Activated T-cell treated with anti-CD3 and anti-CD28 coated beads for 24 hours (primary cell): ENCODE measurements at places on chromosomes 13 and 19.

- DNase-seq: no peak
These were observed 41.7 kb downstream of the VWA8 start for GRCh38 chr13:41919031-41919740.

DNA sequence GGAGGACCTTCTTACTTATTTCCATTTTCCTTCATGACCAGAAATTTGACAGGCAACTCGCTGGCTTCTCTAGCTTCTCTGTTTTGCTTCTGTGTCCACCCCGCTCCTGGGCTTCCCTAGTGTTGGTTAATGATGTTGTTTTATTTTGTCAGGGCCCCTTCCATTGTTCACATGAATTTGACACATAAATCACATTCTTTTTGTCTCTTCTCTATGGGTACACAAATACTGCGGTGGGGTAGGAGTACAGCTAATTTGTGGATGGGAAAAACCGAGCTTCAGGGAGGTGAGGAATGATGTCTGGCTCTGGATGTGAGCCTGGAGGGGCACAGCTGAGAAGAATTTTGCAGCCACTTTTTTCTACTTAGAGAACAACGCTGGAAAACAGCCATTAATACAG is 199.8 kb downstream of the DNAJC15 start:
- no peak for DNase-seq

GRCh38 chr13:29702912-29703351 is 107.4 kb upstream of the SLC7A1 start:
- no peak for DNase-seq

- no peak for DNase-seq
These were observed 78.9 kb upstream of the ZNF91 start for GRCh38 chr19:23474172-23474571.

GRCh38 chr13:45847554-45848224 is 3.9 kb downstream of the SIAH3 start:
- DNase-seq: no peak

- no peak for DNase-seq
These were observed 15.7 kb upstream of the OBI1 start for GRCh38 chr13:78674638-78675037.

DNA sequence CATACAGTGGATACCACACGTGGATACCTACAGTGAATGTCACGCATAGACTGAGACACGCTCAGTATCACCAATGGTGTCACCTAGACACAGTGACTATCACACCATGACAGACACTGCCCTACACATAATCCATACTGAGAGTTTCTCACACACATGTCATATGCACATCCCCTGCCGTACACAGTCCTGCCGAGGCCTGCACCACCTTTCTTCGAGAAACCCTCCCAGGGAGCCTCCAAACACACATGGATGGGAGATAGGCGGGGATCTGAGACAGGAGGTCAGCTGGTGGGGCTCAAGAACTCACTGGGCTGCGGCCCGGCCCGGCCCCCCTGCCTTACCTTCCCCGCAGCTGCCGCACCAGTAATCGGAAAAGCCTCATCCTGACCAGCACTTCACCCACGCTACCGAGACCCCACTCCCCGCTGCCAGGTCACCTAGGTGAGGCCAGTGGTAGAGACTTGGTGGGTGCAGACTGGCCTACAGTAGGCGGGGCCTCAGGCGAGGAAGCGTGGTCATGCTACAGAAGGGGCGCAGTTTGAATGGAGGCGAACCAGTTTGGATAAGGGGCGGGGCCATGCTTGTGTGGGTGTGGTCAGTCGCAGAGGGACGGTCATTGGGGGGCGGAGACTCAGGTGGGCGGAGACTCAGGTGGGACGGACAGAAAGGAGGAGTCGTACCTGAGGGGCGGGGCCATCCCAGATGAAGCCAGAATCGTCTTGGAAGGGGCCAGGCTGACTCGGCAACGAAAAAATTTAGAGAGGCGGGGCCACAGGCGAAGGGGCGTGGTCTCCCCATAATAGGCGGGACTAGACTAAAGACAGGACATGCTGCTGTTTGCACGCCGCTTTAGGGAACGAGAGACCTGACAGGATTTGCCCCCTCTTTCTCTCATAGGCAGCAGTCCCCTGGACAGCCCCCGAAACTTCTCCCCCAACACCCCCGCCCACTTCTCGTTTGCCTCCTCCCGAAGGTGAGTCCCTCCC is 2.1 kb downstream of the MAST1 start:
- DNase-seq: peak; percentile 30

- DNase-seq: no peak
These were observed 59.8 kb downstream of the RUBCNL start for GRCh38 chr13:46327246-46327645.

GRCh38 chr13:55528434-55528833 is 1612.3 kb upstream of the PRR20A start:
- no peak for DNase-seq

GRCh38 chr13:50419896-50420295 is 404.7 kb downstream of the KCNRG start:
- DNase-seq: no peak

DNA sequence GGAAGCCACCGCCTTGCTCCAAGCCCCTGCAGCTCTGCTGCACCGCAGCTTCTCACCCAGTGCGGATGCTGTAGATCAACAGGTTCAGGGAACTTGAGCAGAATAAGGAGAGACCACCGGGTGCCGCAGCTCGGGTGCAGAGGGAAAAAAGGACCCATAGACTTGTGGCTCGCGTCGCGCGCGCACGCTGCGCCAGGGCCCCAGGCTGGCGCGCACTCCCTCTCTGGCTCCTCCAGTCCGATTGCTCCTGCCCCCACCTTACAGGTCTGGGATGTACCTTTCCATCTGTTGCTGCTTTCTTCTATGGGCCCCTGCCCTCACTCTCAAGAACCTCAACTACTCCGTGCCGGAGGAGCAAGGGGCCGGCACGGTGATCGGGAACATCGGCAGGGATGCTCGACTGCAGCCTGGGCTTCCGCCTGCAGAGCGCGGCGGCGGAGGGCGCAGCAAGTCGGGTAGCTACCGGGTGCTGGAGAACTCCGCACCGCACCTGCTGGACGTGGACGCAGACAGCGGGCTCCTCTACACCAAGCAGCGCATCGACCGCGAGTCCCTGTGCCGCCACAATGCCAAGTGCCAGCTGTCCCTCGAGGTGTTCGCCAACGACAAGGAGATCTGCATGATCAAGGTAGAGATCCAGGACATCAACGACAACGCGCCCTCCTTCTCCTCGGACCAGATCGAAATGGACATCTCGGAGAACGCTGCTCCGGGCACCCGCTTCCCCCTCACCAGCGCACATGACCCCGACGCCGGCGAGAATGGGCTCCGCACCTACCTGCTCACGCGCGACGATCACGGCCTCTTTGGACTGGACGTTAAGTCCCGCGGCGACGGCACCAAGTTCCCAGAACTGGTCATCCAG is 964 bp downstream of the PCDH17 start:
- DNase-seq: no peak

GRCh38 chr13:77696879-77697216 is 639 bp upstream of the SLAIN1 start:
- DNase-seq: no peak

DNA sequence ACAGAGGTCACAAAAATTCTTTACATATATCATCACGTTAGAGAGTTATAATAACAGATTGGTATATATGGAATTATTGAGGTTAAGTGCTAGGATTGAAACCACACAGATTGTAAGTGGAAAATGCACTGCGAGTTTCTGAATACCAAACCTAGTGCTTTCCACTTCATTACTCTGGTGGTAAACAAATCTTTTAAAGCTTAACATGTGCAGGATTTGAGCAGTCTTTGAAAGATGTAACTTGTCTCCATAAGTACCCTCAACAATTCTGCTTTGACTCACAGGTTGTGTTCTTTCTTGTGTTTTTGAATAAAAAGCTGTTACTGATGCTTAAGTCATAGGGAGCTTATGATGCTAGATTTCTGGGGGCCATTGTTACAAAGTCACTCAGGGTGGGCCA is 314.7 kb upstream of the DACH1 start:
- no peak for DNase-seq

DNA sequence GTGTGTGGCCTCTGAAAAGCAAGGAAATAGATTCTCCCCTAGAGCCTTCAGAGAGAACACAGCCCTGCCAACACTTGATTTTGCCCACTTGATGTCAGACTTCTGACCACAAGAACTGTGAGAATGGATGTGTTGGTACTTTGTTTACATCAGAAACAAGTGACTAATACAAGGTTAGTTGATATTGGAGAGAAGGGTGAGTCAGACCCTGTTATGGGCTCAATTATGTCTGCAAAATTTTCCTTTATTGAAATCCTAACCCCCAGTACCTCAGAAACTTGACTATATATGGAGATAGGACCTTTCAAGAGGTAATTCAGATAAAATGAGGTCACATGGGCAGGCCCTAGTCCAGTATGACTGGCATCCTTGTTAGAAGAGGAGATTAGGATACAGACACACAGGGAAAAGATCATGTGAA is 226.7 kb downstream of the RFC3 start:
- DNase-seq: no peak

DNA sequence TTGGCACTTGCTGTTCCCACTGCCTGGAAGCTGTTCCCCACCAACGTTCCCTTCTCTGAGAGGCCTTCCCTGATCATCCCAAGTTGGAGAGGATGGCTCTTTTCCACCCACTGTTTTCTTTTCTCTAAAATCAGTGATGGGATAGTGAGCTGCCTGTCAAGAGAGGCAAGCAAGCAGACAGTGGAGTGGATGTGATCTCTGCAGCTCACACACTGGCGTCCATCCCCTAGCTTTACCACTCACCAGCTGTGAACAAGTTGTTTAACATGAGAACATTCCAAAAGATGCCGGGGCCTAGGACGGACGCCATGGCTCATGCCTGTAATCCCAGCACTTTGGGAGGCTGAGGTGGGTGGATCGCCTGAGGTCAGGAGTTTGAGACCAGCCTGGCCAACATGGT is 28.0 kb upstream of the SEMA6B start:
- no peak for DNase-seq

DNA sequence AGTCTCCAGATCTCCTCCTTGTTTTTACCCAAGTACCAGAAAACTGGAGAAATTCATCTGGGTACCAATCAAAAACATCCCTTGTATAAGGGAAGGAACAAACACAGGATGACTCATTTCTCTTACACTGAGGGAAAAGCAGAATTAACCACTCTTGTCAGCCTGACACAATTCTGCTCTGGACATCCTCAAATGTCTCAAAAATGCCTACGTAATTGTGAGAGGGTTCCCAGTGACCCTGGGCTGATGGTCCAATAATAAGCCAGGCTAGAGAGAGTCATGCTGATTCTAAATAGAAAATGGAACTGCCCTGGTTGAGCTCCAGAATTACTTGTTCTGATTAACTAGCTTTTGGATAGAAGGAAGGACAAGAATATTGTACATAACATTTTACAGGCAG is 14.5 kb downstream of the ZNF708 start:
- no peak for DNase-seq

GRCh38 chr19:16435999-16436650 is 35.6 kb downstream of the EPS15L1 start:
- DNase-seq: no peak

GRCh38 chr13:40069173-40070044 is 413.9 kb downstream of the COG6 start:
- peak; percentile 64 for DNase-seq

- DNase-seq: no peak
These were observed 27.7 kb downstream of the ZNF101 start for GRCh38 chr19:19696386-19696785.

GRCh38 chr13:26749285-26749684 is 11.3 kb downstream of the GPR12 start:
- no peak for DNase-seq

- no peak for DNase-seq
These were observed 7.8 kb downstream of the MAG start for GRCh38 chr19:35299523-35300338.

DNA sequence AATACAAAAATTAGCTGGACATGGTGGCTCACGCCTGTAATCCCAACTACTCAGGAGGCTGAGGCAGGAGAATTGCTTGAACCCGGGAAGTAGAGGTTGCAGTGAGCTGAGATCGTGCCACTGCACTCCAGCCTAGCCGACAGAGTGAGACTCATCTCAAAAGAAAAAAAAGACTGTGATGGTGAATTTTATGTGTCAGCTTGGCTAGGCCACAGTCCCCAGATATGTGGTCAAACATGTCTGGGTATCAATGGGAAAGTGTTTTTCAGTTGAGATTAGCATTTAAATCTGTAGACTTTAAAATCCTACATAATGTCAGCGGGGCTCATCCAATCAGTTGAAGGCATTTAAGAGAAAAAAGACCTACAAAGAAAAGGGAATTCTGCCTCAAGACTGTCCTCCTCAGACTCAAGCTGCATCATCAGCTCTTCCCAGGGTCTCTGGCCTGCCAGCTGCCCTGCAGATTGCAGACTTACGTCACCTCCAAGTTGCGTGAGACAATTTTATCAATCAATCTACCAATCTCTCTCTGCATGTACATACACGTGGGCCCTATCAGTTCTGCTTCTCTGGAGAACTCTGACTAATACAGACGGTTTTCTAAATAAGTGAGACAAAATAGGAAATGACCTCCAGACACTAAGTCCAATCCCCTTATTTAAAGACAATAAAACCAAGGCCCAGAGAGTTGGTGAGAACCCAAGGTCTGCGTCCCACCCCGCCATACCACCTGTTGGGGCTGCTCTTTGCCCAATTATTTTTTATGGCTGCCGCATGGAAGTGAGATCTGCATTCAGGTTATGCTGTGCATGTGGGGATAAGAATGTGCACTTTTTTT is 99.2 kb downstream of the ABCC4 start:
- DNase-seq: no peak
